A172 (cell line): ENCODE measurements at places on chromosomes 1 and 21.

- no peak for DNase-seq
Observed at GRCh38 chr1:167996266-167996665, 59.4 kb upstream of the MPC2 start.

DNA sequence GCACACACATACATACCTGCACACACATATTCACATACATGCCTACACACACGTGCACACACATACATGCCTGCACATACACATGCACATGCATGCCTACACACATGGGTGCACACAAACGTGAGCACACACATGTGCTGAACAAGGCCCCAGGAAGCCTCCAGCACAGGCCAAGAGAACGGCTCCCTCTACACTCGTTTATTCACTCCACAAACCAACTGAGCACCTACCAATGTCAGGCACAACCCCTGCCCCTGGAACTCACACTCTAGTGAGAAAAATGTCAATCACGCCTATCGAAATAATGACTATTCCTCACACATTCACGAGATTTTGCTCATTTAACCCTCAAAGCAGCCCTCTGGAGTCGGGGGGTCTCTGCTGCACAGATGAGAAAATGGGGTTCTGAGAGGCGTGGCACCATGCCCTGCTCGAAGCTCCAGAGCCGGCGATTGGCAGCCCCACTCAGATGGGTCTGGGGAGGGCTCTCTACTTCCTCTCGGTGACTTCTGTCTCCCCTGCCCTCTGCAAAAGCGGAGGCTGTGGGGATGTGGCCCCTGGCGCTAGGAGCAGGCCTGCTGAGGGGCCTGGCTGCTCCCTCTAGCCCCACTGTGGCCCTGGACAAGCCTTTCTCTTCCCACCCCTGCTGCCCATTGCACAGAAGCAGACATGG, 90.2 kb upstream of the RUNX3 start:
- DNase-seq, result no peak

- no peak for DNase-seq
Observed at GRCh38 chr1:151472856-151473731, 13.8 kb upstream of the POGZ start.

DNA sequence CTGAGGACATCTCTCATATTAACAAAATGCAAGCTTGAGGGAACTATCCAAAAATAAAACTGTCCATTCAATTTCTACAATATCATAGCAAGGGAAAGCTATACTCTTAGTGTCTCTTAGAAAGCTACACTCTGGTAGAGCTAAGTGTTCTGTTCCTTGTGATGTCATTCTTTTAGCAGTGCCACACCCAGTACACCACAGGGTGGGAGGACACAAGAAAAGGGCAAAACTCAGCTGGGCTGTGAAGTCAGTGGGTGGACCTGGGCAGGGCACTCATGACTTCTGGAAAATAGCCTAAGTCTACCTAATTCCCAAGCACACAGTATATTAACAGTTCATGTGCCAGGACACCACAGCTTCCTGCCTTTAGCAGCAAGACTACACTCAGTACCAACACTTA, 42.2 kb upstream of the TNFSF4 start:
- DNase-seq, result peak; percentile 60

- DNase-seq, result no peak
Observed at GRCh38 chr21:29704719-29705118, 235.1 kb downstream of the GRIK1 start.

GRCh38 chr1:107009281-107009680, 47.2 kb upstream of the PRMT6 start:
- no peak for DNase-seq

- peak; percentile 50 for DNase-seq
Observed at GRCh38 chr1:29579821-29580425, 343.6 kb downstream of the PTPRU start.

GRCh38 chr1:16979475-16980327, 719 bp downstream of the MFAP2 start:
- DNase-seq, result no peak

GRCh38 chr1:23118957-23119792, 49.5 kb downstream of the LUZP1 start:
- no peak for DNase-seq

- DNase-seq, result peak; percentile 40
Observed at GRCh38 chr1:77834771-77835334, 53.6 kb upstream of the NEXN start.

- peak; percentile 65 for DNase-seq
Observed at GRCh38 chr1:216193839-216194443, 229.3 kb downstream of the USH2A start.

DNA sequence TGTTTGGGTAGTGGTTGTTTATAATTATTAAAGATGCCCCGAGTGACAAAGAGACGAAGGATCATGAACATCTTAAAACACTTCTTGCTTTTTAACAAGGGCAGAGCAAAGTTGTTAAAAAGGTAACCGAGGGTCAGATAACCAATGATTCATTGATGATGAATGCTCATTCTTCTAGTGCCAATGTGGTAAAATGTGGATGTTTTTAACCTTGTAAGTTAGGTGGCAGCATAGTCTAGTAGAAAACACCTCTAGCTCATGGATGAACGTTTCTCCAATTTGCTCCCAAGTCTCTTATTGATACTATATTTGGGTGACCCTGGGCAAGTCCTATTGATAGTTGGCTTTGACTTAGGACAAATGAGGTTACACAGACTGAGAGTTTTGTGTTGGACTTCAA, 167.9 kb downstream of the KIF26B start:
- peak; percentile 64 for DNase-seq

GRCh38 chr1:47971385-47972160, 25.6 kb downstream of the TRABD2B start:
- no peak for DNase-seq

DNA sequence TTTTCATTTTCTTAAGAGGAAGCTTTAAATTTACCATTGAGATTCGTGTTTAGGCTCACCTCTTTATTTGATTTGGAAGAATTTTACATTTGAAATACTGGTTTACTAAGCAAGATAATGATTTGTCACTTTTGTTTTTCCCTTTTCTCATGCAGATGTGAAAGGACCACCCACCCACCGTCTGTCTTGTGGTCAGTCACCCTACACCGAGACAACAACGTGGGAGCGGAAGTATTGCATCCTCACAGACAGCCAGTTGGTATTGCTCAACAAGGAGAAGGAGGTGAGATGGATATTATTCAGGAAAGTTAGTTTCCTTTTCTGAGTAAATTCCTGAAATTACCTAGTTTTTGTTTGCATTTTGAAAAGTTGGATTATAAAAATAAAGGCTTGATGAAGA, 189.5 kb downstream of the RASAL2 start:
- no peak for DNase-seq
